ENCODE measurements at places on chromosomes 4 and X.

- no peak for DNase-seq
Observed at GRCh38 chr4:130608121-130608520, 1512.2 kb downstream of the C4orf33 start.

- no peak for DNase-seq
Observed at GRCh38 chrX:9555354-9555753, 90.5 kb downstream of the TBL1X start.

GRCh38 chr4:1976416-1977352 is 32.1 kb downstream of the NELFA start:
- no peak for DNase-seq

GRCh38 chr4:17194586-17194985 is 296.1 kb upstream of the LDB2 start:
- no peak for DNase-seq

GRCh38 chr4:163600727-163601126 is 106.2 kb downstream of the TMA16 start:
- no peak for DNase-seq
